Hematopoietic multipotent progenitor cell treated with erythropoietin and hydrocortisone succinate and interleukin-3 and kit ligand, for 15 days (in vitro differentiated cells): ENCODE measurements at places on chromosomes 3 and 15.
A peak's percentile ranks its signal among the peaks of the same experiment; 100 is the strongest.

- DNase-seq = no peak
Measured at GRCh38 chr15:84946772-84947489, 34.7 kb upstream of the PDE8A start.

DNA sequence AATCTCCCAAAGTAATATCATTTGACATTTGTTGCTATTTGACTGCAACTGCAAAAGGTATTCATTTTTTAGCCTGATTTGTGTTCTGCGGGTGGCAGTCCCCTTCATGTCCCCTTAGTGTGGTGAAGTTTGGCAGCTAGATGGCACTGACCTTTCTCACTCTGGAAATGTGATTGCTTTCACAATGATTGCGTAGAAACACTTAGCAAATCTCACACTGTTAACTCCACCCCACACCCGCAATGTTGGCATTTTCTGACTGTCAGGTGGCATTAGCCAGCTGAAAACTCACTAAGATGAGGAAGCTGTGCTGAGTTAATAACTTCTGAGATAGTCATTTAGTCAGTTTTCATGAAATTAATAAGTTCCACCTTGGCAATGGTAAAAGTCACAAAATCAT is 76.9 kb downstream of the TRIM69 start:
- no peak for DNase-seq

- DNase-seq = no peak
Measured at GRCh38 chr15:91593067-91593466, 260.4 kb upstream of the SLCO3A1 start.

- peak; percentile 95 for DNase-seq
Measured at GRCh38 chr3:172705170-172705569, 5.7 kb downstream of the NCEH1 start.

DNA sequence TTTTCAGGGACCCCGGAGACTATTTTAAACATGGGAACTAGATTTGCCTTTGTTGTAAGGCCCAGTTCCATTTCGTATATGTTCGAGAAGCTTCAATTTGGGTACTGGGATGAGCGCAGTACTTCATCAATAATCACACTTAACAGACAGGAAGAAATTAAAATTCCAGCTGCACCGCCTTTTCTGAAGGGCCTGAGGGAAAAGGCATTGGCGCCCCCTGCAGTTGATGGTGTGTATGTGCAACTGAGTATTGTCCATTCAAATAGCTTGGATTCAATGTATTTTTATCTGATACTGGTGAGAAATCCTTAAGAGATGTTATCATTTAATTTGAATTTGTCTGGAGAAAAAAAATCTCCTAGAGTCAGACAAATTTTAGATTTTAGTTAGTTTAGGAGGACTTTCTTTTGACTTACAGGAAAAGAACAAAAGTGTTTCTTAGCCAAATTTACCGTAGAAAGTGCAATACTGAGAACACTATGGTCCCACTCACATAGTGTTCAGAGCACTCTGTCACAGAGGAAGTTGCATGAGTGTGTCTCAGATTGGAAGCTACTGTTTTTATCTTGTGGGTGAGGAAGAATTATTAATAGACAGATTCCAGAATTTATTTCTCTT is 5.4 kb upstream of the ALDH1A2 start:
- DNase-seq = peak; percentile 18

- no peak for DNase-seq
Measured at GRCh38 chr3:115341208-115341607, 194.1 kb upstream of the ZBTB20 start.

DNA sequence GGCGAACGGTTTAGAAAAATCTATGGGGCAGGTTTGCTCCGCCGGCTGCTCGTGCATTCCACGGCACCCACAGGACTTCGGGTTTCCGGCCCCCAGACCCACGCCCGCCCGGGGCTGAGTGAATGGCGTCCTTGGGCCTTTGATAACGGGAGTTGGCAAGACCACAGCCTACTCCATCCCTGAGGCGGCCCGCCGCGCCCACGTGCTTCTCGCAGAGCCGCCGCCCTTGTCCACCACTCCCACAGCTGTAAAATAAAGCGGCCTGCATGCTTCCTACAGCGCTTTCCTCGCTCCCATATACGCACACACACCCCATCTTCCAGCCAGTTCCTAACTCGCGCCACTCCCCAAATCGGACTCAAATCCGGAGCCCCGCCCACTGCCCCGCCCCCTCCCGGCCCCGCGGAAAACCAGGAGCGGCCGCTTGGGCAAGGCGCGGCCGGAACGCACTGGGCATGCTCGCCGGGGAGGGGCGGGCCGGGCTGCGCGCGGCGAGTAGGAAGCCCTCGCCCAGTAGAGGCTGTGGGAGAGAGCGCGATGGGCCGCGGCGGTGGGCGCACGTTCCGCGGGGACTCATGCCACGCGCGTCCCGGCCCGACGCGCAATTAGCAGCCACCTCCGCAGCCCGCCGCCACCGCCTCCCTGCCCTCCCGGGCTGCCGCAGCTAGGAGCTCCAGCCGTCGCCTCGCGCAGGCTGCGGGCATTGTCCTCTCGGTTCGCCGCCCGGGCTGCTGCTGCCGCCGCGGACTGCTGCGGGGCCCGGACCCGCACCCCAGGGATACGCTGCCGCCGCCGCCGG is at the start of gene RAP2B:
TSS of gene RAP2B (plus strand) at position 513 of the 799 bp plus-strand sequence. CDS start 468 bp downstream, outside the sequence.
- DNase-seq = peak; percentile 92

GRCh38 chr3:111738238-111738637 is 120.8 kb upstream of the PHLDB2 start:
- no peak for DNase-seq

DNA sequence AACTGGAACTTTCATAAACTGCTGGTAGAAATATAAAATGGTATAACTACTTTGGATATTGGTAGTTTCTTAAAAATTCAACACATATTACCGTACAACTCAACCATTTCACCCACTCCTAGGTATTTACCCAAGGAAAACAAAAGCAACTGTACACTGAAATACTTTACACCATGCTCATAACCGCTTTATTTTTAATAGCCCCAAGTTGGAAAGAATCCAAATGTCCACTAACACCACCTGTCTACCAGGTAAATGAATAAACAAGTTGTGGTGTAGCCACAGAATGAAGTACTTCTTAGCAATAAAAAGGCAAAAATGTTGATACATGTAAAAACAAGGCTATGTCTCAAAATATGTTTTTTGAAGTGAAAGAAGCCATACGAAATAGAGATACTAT is 215.9 kb upstream of the PEX5L start:
- DNase-seq = no peak

GRCh38 chr3:16415911-16416476 is 97.5 kb downstream of the RFTN1 start:
- no peak for DNase-seq

DNA sequence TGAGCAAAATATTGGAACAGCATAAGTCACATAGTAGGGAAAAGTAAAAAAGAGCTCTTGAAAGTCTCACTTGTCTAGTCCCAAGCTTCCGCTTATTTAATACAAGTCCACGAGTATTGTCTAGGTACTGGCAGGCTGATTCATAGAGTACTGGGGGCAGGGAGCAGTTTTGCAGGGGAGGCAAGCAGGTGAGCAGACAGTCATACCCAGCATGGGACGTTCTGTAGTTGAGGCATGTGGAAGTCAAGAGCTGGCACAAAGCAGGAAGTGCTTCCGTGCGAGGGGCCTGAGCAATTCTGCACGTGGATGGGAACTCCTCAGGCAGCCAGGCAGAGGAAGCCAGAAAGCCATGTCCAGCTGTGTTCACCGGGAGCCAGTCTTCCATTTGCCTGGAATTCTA is 287.6 kb downstream of the EPHB1 start:
- DNase-seq = no peak

- DNase-seq = no peak
Measured at GRCh38 chr3:141523615-141524375, 37.0 kb downstream of the RASA2 start.

GRCh38 chr15:85639752-85640381 is 154.9 kb downstream of the KLHL25 start:
- no peak for DNase-seq

GRCh38 chr3:170428095-170428494 is 9.4 kb downstream of the CLDN11 start:
- no peak for DNase-seq

GRCh38 chr3:188680189-188680588 is 491.6 kb upstream of the TPRG1 start:
- no peak for DNase-seq

- DNase-seq = peak; percentile 7
Measured at GRCh38 chr15:23565395-23566070, at the start of gene MKRN3. MKRN3 (plus strand) TSS chr15:23565674; CDS start chr15:23565783, 109 bp downstream.
